ENCODE measurements at places on chromosomes 16 and 17. TPM values are rescaled to one million over a fixed set of nuclear protein-coding genes. Genes with fewer than 3 reads are reported as not detected.

Gene PAQR4
- 3.5 TPM for total RNA-seq

Gene TMEM106A
- total RNA-seq = 22.0 TPM

Gene EIF3C
- 244 TPM for total RNA-seq

Gene SLC16A13
- 4.8 TPM for total RNA-seq

Gene NPIPB6
- total RNA-seq = 4.1 TPM

Gene PPY
- not detected for total RNA-seq

Gene GINS2
- total RNA-seq = 0.73 TPM

Gene RHBDL1
- total RNA-seq = 4.2 TPM

Gene FA2H
- total RNA-seq = 0.14 TPM

Gene RAB37
- 184 TPM for total RNA-seq

Gene HCFC1R1
- total RNA-seq = 21.8 TPM

Gene CYGB
- total RNA-seq = 0.33 TPM

Gene IGSF6
- total RNA-seq = 2.2 TPM

Gene CRYBA1
- not detected for total RNA-seq

Gene ATF7IP2
- 43.8 TPM for total RNA-seq

GRCh38 chr17:4899341-4900230, at the start of gene C17orf107:
TSS of gene C17orf107 (plus strand) at chr17:4899536. CDS start at chr17:4899763, 227 bp downstream.
- peaks cover 10% of the 10 kb centered on the region for H3K27me3 ChIP-seq
- H3K27ac ChIP-seq = peak within 1 kb of the TSS; percentile 88
- peak; percentile 97 for DNase-seq
- H3K4me3 ChIP-seq = peak within 1 kb of the TSS; percentile 74

GRCh38 chr17:45128989-45129388, 3.3 kb downstream of the PLCD3 start:
- DNase-seq = no peak
- H3K36me3 ChIP-seq = no peaks in the 10 kb centered on the region
- H3K4me1 ChIP-seq = peaks cover 20% of the 10 kb centered on the region
- no peak overlapping the region for H3K27ac ChIP-seq
- H3K27me3 ChIP-seq = no peaks in the 10 kb centered on the region

GRCh38 chr17:73404246-73404645, 92.4 kb upstream of the CDC42EP4 start:
- no peaks in the 10 kb centered on the region for H3K27me3 ChIP-seq
- DNase-seq = no peak
- no peak overlapping the region for H3K27ac ChIP-seq
- H3K4me3 ChIP-seq = no peak overlapping the region
- no peaks in the 10 kb centered on the region for H3K36me3 ChIP-seq

GRCh38 chr17:39169101-39169500, 3.1 kb upstream of the ARL5C start:
- no peaks in the 10 kb centered on the region for H3K27me3 ChIP-seq
- no peak for DNase-seq
- no peaks in the 10 kb centered on the region for H3K36me3 ChIP-seq

DNA sequence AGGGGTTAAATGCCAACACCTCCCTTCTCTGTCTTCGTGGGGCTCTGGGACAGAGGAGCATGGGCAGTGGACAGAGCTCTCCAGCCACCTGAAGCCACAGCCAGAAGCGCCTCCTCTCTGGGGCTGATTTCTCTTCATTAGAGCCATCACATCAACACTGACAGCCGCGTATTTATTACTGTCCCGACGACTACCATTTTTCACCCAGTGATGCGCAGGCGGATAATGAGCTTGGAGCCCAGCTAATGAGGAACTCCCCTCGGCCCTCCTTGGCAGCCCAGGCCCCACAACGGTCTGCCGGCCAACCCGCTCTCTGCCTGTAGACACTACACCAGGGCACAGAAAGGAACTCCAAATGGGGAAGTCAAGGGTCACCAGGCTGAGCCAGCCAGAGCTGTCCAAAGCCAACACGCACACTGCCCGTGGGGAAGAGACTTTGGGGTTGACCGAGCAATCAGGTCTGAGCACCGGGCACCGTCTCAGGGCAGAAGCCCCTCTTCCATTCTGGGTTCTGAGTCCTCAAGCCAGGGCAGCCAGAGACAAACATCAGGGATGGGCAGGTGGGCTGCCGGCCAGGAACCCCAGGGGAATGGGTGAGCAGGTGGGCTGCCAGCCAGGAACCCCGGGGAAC, 13.2 kb downstream of the SDK2 start:
- no peaks in the 10 kb centered on the region for H3K36me3 ChIP-seq
- H3K4me1 ChIP-seq = no peaks in the 10 kb centered on the region
- no peak for DNase-seq
- H3K27me3 ChIP-seq = no peaks in the 10 kb centered on the region

- H3K36me3 ChIP-seq = no peaks in the 10 kb centered on the region
- H3K27ac ChIP-seq = no peak overlapping the region
- H3K27me3 ChIP-seq = no peaks in the 10 kb centered on the region
- no peak for DNase-seq
- H3K4me1 ChIP-seq = no peaks in the 10 kb centered on the region
- no peak overlapping the region for H3K4me3 ChIP-seq
Measured at GRCh38 chr17:29205047-29205446, 24.8 kb upstream of the MYO18A start.

- no peak overlapping the region for H3K27ac ChIP-seq
- H3K4me3 ChIP-seq = no peak overlapping the region
- DNase-seq = no peak
- no peaks in the 10 kb centered on the region for H3K27me3 ChIP-seq
Measured at GRCh38 chr16:23771642-23772041, 16.8 kb downstream of the CHP2 start.

GRCh38 chr16:53542283-53542682, 39.3 kb upstream of the AKTIP start:
- H3K4me3 ChIP-seq = no peak overlapping the region
- H3K4me1 ChIP-seq = peaks cover 8% of the 10 kb centered on the region
- no peaks in the 10 kb centered on the region for H3K36me3 ChIP-seq
- no peak overlapping the region for H3K27ac ChIP-seq
- no peak for DNase-seq
- H3K27me3 ChIP-seq = no peaks in the 10 kb centered on the region

- H3K4me1 ChIP-seq = peaks cover 60% of the 10 kb centered on the region
- H3K27ac ChIP-seq = peak overlapping the region; percentile 86
- H3K4me3 ChIP-seq = no peak overlapping the region
- no peaks in the 10 kb centered on the region for H3K36me3 ChIP-seq
- no peak for DNase-seq
- no peaks in the 10 kb centered on the region for H3K27me3 ChIP-seq
Measured at GRCh38 chr17:67403065-67403464, 26.0 kb downstream of the PITPNC1 start.

- peaks cover 88% of the 10 kb centered on the region for H3K36me3 ChIP-seq
- no peak overlapping the region for H3K4me3 ChIP-seq
- no peak for DNase-seq
- H3K4me1 ChIP-seq = no peaks in the 10 kb centered on the region
- no peaks in the 10 kb centered on the region for H3K27me3 ChIP-seq
Measured at GRCh38 chr17:4073983-4074830, 68.6 kb downstream of the ZZEF1 start.

- no peak overlapping the region for H3K27ac ChIP-seq
- no peaks in the 10 kb centered on the region for H3K4me1 ChIP-seq
- no peaks in the 10 kb centered on the region for H3K27me3 ChIP-seq
Measured at GRCh38 chr16:49810831-49811230, 45.1 kb downstream of the ZNF423 start.

DNA sequence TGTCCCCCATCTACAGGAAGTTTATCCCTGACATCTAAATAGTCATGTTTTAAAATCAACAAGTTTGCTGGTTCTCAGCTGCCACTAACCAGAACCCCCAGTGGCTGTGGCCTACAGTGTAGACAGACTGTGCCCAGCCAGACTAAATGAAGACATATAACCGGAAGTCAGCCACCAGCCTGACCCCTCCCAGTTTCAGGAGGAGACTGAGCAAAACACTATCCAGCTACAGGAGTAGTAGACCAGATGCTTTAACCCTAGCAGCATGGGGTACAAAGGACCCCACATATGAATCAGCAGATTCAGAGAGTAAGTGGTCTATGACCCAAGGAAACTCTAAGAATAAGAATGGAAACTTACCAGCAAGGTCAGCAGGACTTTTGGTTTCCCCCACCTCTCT, 83.4 kb downstream of the HIC1 start:
- H3K27ac ChIP-seq = peak overlapping the region; percentile 46
- no peaks in the 10 kb centered on the region for H3K27me3 ChIP-seq
- DNase-seq = peak; percentile 23
- peaks cover 16% of the 10 kb centered on the region for H3K4me1 ChIP-seq
- H3K4me3 ChIP-seq = no peak overlapping the region

GRCh38 chr17:68611353-68612208, 10.4 kb upstream of the FAM20A start:
- H3K27me3 ChIP-seq = peaks cover 2% of the 10 kb centered on the region
- H3K36me3 ChIP-seq = no peaks in the 10 kb centered on the region
- H3K4me3 ChIP-seq = no peak overlapping the region
- H3K4me1 ChIP-seq = no peaks in the 10 kb centered on the region
- DNase-seq = no peak
- H3K27ac ChIP-seq = no peak overlapping the region

DNA sequence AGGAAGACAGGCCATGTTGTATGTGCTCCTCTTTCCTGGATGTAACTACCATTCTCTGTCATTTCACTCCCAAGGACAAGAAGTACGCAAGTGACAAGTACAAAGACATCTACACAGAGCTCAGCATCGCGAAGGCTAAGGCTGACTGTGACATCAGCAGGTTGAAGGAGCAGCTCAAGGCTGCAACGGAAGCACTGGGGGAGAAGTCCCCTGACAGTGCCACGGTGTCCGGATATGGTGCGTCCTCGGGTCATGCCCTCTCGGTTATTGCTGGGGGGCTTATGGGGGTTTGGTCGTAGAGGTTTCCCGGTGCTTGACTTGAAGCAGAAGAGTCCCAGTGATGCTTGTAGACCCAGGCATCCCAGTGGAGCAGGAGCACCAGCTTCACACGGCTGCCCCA, 29.0 kb downstream of the PLD6 start:
- peaks cover 32% of the 10 kb centered on the region for H3K4me1 ChIP-seq
- H3K27me3 ChIP-seq = no peaks in the 10 kb centered on the region
- no peak overlapping the region for H3K4me3 ChIP-seq
- peaks cover 89% of the 10 kb centered on the region for H3K36me3 ChIP-seq

GRCh38 chr17:45702666-45703266, 81.4 kb upstream of the CRHR1 start:
- no peaks in the 10 kb centered on the region for H3K4me1 ChIP-seq
- H3K4me3 ChIP-seq = no peak overlapping the region
- H3K36me3 ChIP-seq = no peaks in the 10 kb centered on the region

DNA sequence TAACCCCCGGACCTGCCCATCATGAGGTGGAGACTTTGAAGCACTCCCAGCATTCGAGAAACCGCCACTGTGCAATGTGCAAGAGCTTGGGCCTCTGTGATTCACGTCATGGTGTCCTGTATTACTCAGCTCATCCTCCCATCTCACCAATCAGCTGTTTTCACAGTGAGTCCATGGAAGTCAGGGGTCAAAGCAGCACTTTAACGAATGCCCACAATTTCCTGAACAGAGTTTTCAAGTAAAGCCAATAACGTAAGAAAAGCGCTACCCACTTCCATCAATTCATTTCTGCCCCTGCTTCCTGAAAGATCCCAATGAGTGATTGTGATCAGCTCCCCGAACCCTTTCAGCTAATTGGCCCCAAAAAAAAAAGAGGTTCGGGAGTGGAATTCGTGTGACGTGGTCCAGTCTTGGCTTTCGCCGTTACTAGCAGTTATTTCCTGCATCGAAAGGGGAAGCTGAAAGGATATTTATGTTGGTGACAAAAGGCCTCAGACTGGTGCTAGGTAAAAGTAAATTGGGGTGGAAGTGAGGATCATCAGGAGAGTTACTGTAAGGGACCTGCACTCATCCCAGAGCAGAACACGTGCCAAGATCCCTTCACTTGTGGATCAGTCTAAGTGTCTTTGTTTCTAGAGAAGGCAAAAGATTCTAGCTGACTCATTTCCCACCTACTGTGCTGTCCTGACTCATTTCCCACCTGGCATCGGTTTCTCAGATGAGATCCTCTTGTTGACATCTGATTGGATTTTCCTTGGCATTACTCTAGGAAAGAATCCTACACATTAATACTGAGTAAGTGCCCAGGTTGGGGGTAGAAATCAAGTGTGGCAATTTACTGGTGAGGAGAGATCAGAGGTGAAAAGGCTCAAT, 136.7 kb upstream of the NUDT7 start:
- no peaks in the 10 kb centered on the region for H3K36me3 ChIP-seq
- no peak overlapping the region for H3K4me3 ChIP-seq
- H3K27me3 ChIP-seq = peaks cover 4% of the 10 kb centered on the region
- H3K4me1 ChIP-seq = no peaks in the 10 kb centered on the region
- no peak for DNase-seq

GRCh38 chr17:50028736-50029120, 27.2 kb upstream of the ITGA3 start:
- H3K4me3 ChIP-seq = no peak overlapping the region
- peaks cover 10% of the 10 kb centered on the region for H3K4me1 ChIP-seq
- H3K27me3 ChIP-seq = peaks cover 10% of the 10 kb centered on the region
- DNase-seq = no peak

GRCh38 chr16:48323783-48324775, 61.1 kb downstream of the SIAH1 start:
- no peak for DNase-seq
- H3K4me1 ChIP-seq = peaks cover 5% of the 10 kb centered on the region
- H3K36me3 ChIP-seq = peaks cover 9% of the 10 kb centered on the region
- no peak overlapping the region for H3K4me3 ChIP-seq

- H3K36me3 ChIP-seq = no peaks in the 10 kb centered on the region
- no peak overlapping the region for H3K4me3 ChIP-seq
- H3K4me1 ChIP-seq = peaks cover 14% of the 10 kb centered on the region
- no peaks in the 10 kb centered on the region for H3K27me3 ChIP-seq
- no peak overlapping the region for H3K27ac ChIP-seq
Measured at GRCh38 chr16:29761882-29762281, 16.1 kb upstream of the C16orf54 start.

- DNase-seq = peak; percentile 78
- H3K36me3 ChIP-seq = peaks cover 17% of the 10 kb centered on the region
- H3K27ac ChIP-seq = peak overlapping the region; percentile 78
- H3K4me1 ChIP-seq = peaks cover 54% of the 10 kb centered on the region
Measured at GRCh38 chr17:82315703-82316358, 1.6 kb downstream of the CD7 start.

GRCh38 chr17:21212826-21213637, 929 bp downstream of the TMEM11 start:
- H3K4me1 ChIP-seq = peaks cover 35% of the 10 kb centered on the region
- peak overlapping the region; percentile 99 for H3K4me3 ChIP-seq
- peaks cover 8% of the 10 kb centered on the region for H3K36me3 ChIP-seq
- no peak for DNase-seq

DNA sequence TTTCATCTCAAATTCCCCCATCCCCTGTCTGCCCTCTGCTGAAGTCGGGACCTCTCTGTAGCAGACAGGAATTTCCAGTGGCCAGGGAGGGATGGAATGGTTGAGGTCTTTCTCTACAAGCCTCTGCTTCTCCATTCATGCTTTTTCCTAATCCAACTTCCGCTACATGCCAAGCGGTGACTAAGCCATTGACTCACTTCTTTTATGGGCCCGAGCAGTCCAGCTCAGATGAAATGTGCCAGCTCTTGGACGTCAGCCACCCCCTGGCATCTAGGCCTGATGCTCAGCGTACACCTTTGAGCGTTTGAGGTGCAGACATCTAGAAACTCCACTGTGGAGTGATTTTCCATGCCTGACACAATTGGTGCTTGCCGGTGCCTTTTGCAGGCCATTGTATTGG, 40.7 kb upstream of the GPR139 start:
- H3K36me3 ChIP-seq = no peaks in the 10 kb centered on the region
- no peak overlapping the region for H3K4me3 ChIP-seq
- no peaks in the 10 kb centered on the region for H3K4me1 ChIP-seq
- H3K27ac ChIP-seq = no peak overlapping the region
- DNase-seq = no peak
- no peaks in the 10 kb centered on the region for H3K27me3 ChIP-seq
